Activated naive CD8-positive, alpha-beta T cell treated with anti-CD3 and anti-CD28 coated beads for 36 hours (primary cell): ENCODE measurements at places on chromosomes 2 and 18.

GRCh38 chr2:164849506-164849905 is 7.9 kb upstream of the COBLL1 start:
- no peaks in the 10 kb centered on the region for H3K4me1 ChIP-seq
- DNase-seq, result no peak
- no peak overlapping the region for H3K4me3 ChIP-seq
- H3K27ac ChIP-seq, result no peak overlapping the region
- no peaks in the 10 kb centered on the region for H3K36me3 ChIP-seq
- peaks cover 23% of the 10 kb centered on the region for H3K27me3 ChIP-seq

DNA sequence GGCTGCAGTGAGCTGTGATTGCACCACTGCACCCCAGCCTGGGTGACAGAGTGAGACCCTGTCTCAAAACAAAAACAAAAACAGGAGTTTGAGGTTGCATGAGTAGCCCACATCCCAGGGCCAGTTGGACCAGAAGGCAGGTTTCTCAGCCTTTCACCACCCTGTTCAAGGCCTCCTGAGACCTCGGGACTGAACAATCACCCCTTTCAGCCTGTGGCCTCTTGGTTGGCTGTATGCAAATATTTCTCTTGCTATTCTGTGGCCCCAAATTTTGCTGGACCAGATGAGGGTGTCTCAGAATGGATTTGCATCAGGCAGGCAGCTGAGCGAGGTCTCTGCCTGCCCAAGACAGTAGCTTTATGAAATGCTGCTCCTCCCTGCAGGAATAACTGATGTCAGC is 56.9 kb downstream of the DPYSL5 start:
- no peaks in the 10 kb centered on the region for H3K36me3 ChIP-seq
- H3K27ac ChIP-seq, result no peak overlapping the region
- no peak overlapping the region for H3K4me3 ChIP-seq
- no peaks in the 10 kb centered on the region for H3K4me1 ChIP-seq
- no peak for DNase-seq
- H3K27me3 ChIP-seq, result peaks cover 7% of the 10 kb centered on the region

- peaks cover 12% of the 10 kb centered on the region for H3K4me1 ChIP-seq
- no peak overlapping the region for H3K4me3 ChIP-seq
- no peak overlapping the region for H3K27ac ChIP-seq
- no peaks in the 10 kb centered on the region for H3K36me3 ChIP-seq
- H3K27me3 ChIP-seq, result no peaks in the 10 kb centered on the region
These were observed 185.2 kb downstream of the ZFP36L2 start for GRCh38 chr2:43041173-43041591.

GRCh38 chr2:214737188-214737587 is 72.3 kb downstream of the BARD1 start:
- no peak overlapping the region for H3K4me3 ChIP-seq
- H3K27ac ChIP-seq, result no peak overlapping the region
- no peaks in the 10 kb centered on the region for H3K27me3 ChIP-seq
- peaks cover 7% of the 10 kb centered on the region for H3K4me1 ChIP-seq
- H3K36me3 ChIP-seq, result peaks cover 24% of the 10 kb centered on the region

- no peaks in the 10 kb centered on the region for H3K36me3 ChIP-seq
- H3K27ac ChIP-seq, result no peak overlapping the region
- no peak for DNase-seq
These were observed 654.6 kb upstream of the LINC00305 start for GRCh38 chr18:64803471-64803870.

- peaks cover 7% of the 10 kb centered on the region for H3K4me1 ChIP-seq
- peaks cover 28% of the 10 kb centered on the region for H3K27me3 ChIP-seq
- no peaks in the 10 kb centered on the region for H3K36me3 ChIP-seq
- H3K27ac ChIP-seq, result no peak overlapping the region
- no peak for DNase-seq
These were observed 2.5 kb downstream of the SPEG start for GRCh38 chr2:219437141-219437540.

GRCh38 chr2:229202646-229203045 is 68.4 kb downstream of the PID1 start:
- H3K27me3 ChIP-seq, result no peaks in the 10 kb centered on the region
- no peaks in the 10 kb centered on the region for H3K4me1 ChIP-seq
- DNase-seq, result no peak
- H3K4me3 ChIP-seq, result no peak overlapping the region
- H3K36me3 ChIP-seq, result no peaks in the 10 kb centered on the region

- no peak overlapping the region for H3K4me3 ChIP-seq
- no peaks in the 10 kb centered on the region for H3K36me3 ChIP-seq
- DNase-seq, result no peak
These were observed 122.2 kb downstream of the ACKR3 start for GRCh38 chr2:236691799-236692167.

DNA sequence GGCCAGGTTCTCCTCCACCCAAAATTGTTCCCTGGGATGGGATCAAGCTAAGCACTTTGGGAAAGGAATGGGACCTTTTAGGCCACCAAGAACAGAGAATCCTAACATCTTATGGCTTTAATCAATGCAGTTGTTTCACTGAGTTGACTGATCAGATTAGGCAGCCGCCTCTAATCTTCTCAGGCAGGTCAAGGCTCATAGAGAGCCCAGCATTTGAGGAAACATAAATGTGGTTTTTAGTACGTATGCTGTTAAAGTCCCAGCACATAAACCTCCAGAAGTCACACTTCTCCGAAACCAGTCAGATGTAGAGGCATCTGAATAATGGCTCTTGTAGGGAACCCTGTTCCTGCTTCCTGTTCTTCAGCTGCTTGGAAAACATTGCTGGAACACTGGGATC is 99.5 kb upstream of the RMDN2 start:
- H3K27ac ChIP-seq, result no peak overlapping the region
- H3K4me3 ChIP-seq, result no peak overlapping the region
- no peaks in the 10 kb centered on the region for H3K27me3 ChIP-seq

- H3K4me3 ChIP-seq, result no peak overlapping the region
- no peaks in the 10 kb centered on the region for H3K36me3 ChIP-seq
- H3K27me3 ChIP-seq, result no peaks in the 10 kb centered on the region
- DNase-seq, result no peak
These were observed 459.8 kb upstream of the SLC14A2 start for GRCh38 chr18:45155526-45155925.

GRCh38 chr18:48607056-48607984 is 68.5 kb downstream of the CTIF start:
- no peaks in the 10 kb centered on the region for H3K27me3 ChIP-seq
- no peaks in the 10 kb centered on the region for H3K4me1 ChIP-seq
- H3K36me3 ChIP-seq, result no peaks in the 10 kb centered on the region
- no peak overlapping the region for H3K4me3 ChIP-seq
- no peak overlapping the region for H3K27ac ChIP-seq
- no peak for DNase-seq

DNA sequence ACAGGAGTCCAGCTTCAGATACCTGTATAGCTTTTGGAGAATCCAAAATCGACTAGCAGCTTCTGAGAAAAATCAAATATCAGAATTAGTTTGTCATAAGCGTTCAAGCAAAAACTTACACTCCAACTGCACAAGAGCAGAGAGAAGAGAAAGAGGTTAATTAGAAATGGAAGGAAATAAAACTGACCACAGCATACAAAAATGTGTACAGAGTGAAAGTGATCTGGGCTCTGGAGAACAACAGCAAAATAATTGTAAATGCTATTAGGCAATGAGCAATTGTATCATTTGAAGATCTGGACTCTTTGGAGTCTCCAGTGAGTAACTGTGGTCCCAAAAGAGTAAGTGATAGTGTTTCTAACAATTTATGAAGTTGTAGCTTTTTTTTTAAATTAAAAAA is 867.3 kb downstream of the TRIB2 start:
- H3K27me3 ChIP-seq, result no peaks in the 10 kb centered on the region
- no peak for DNase-seq
- no peaks in the 10 kb centered on the region for H3K4me1 ChIP-seq
- H3K27ac ChIP-seq, result no peak overlapping the region
- H3K36me3 ChIP-seq, result no peaks in the 10 kb centered on the region
- no peak overlapping the region for H3K4me3 ChIP-seq
